Lung microvascular endothelial cell (primary cell): ENCODE measurements at places on chromosomes 16 and 17.

DNA sequence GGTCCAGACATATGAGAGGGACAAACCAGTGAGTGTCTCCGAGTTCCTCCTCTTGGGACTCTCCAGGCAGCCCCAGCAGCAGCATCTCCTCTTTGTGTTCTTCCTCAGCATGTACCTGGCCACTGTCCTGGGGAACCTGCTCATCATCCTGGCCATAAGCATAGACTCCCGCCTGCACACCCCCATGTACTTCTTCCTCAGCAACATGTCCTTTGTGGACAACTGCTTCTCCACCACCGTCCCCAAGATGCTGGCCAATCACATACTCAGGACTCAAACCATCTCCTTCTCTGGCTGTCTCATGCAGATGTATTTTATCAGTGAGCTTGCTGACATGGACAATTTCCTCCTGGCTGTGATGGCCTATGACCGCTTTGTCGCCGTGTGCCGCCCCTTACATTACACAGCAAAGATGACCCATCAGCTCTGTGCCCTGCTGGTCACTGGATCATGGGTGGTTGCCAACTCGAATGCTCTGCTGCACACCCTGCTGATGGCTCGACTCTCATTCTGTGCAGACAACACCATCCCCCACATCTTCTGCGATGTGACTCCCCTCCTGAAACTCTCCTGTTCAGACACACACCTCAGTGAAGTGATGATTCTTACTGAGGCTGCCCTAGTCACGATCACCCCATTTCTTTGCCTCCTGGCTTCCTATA, 19.2 kb downstream of the ZNF200 start:
- no peak for DNase-seq

- DNase-seq: peak; percentile 17
These were observed 730.7 kb downstream of the CDH11 start for GRCh38 chr16:64391063-64391600.

DNA sequence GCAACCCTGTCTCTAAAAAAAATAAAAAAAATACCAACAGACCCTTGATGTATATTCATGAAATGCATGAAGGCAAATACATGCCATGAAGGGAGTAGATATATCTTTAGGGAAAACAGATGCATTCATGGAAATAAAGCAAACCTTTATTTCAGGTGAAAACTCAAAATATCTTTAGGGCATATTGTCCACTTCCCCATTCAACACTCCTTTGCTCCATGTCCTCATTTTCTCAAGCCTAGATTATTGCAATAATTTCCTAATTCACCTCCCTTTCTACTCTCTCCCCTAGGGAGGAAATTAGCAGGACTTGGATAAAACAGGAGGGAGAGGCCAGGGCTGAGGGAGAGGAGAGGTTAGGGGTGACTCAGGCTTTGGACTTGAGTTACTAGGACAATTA, 5.7 kb upstream of the VPS25 start:
- DNase-seq: no peak

GRCh38 chr17:76697702-76698465, 12.9 kb downstream of the MXRA7 start:
- no peak for DNase-seq

DNA sequence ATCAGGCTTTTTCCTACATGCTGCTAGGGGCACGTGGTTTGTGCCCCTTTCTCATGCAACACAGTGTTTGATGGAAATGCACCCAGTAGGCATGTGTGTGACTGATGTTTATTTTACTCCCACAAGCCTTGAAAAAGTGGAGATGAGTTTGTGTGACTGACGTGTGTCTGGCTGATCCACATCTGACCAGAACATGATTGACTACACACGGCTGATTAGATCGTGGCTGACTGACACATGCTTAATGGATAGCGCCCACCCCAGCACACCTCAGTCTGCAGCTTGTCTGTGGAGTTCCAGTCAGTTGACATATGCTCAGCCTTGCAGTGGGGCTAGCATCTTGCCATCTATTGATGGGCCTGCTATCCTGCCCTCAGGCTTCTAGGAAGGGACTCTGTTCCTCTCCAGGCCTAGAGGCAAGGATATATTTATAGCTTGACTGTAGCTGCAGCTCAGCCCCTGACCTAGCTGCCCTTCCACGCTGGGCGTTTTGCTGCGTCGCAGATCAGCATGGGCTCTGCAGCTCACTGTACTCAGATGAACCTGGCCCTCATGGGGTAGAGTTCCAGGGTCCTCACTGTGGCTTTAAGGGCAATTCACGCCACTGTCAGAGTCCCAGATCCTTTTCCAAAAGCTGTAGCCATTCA, 112.3 kb downstream of the HS3ST2 start:
- no peak for DNase-seq

- DNase-seq: no peak
These were observed 123.8 kb downstream of the FTO start for GRCh38 chr16:53827741-53828140.

DNA sequence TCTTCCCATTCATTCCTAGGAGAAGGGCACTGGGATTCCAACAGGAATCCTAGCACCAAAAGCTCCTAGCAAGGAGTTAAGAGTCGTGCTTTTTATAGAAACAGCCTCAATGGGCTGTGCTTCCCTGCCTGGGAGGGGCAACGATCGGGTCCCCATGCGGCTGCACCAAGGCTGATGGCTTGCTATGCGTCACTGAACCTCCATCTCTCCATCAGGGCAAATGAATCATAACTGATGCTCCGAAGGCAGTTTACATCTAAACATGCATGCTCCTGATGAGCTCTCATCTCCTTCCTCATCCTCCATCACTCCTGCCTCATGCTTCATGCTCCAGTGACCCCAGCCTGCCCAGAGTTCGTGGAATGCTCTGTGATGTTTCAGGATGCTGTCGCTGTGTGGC, 270.5 kb downstream of the FOXL1 start:
- DNase-seq: no peak

DNA sequence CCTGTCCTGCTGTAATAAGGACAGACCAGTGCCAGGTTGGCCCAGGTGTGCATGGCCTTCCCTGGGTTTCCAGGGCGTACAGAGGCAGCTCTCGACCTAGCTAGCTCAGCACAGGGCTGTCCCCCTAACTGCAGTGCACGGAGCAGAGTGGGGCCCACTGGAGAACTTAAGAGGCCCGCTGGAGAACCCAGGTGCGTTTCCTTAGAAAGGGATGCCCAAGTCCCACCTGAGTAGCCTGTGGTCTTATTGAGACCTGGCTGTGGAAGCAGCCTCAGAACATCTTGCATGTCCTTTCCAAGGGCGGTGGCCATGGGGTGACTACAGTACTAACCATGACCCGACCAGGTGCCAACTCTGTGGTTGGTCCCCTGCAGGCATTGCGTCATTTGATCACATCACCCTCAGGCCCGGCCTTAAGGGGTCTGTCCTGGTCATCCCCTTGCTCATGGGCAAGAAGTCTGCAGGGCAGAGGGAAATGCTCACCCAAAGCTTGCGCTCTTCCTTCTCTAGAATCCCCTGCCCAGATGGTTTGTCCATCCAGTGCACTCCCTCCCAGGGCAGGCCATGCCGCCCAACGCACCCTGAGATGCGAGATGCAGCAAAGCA, 3.3 kb upstream of the CCNF start:
- no peak for DNase-seq
